GOT3 (cell line): ENCODE measurements at places on chromosomes 2 and 18.

DNA sequence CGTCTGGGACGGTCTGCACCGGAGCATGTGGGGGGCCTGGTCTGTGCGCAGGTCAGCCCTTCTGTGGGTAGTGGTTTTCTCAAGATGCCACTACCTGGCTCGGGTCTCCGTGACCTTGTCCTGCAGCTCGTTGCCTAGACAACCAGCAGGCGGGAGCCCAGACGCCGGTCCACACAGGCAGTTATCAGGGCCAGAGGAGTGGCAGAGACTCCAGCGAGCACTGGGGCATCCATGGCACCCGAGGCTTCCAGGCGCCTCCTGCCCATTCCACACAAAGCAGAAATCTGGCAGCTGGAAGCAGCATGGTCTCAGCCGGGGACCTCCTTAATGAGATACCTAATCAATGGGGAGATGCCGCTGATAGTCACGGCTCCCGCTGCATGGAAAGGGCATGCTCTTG is 156.1 kb downstream of the FAM210A start:
- DNase-seq = no peak

GRCh38 chr2:29841386-29842004 is 79.9 kb downstream of the ALK start:
- no peak for DNase-seq

DNA sequence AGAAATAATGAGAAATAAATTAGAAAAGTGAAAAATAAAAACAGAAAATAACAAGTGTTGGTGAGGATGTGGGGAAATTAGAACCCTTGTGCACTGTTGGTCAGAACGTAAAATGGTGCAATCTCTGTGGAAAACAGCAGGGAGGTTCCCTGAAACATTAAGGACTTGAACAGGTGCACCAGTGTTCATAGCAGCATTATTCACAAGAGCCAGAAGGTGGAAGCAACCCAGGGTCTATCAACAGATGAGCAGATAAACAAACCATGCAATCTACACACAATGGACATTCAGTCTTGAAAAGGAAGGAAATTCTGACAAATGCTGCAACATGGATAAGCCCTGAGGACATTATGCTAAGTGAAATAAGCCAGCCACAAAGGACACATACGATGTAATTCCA is 58.2 kb upstream of the TFCP2L1 start:
- no peak for DNase-seq

GRCh38 chr2:174365571-174365970 is 30.0 kb upstream of the SCRN3 start:
- no peak for DNase-seq

DNA sequence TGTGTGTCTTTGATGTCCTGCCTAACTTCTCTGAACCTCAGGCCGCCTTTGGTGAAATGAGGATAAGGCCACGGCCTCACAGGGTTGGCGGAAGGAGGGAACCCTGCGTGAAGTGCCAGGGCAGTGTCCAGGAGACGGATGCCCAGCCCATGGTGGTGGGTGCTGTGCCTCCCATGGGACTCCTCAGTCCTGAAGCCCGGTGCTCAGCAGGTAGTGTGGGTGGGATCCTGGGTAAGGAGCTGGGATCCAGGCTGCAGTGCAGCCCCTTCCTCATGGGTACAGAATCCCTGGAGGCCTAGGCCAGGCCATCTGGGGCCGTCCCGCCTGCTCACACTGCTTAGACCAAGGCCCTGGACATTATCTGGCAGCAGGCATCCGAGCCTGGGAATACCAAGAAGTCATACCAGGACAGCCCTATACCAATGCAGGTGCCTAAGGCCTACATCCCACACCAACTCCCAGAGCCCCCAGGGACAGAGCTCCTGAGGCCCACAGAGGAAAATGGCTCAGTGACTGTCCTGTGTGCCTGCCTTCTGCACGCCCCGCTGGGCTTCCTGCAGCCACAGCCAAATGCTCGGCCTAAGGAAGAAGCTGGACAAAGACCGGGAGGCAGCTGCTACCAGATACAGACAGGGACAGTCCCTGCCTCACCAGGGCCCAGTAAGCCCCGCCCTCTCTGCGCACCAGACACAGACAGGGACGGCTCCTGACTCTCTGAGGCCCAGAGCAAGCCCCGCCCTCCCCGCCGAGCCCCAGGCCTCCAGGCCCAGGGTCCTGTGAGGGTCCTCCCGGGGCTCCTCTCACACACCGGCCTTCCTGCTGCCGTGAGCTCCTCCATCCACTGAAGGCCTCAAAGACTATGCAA is 78.0 kb downstream of the NDUFA10 start:
- DNase-seq = no peak
